ENCODE measurements at places on chromosomes 12 and 14.

DNA sequence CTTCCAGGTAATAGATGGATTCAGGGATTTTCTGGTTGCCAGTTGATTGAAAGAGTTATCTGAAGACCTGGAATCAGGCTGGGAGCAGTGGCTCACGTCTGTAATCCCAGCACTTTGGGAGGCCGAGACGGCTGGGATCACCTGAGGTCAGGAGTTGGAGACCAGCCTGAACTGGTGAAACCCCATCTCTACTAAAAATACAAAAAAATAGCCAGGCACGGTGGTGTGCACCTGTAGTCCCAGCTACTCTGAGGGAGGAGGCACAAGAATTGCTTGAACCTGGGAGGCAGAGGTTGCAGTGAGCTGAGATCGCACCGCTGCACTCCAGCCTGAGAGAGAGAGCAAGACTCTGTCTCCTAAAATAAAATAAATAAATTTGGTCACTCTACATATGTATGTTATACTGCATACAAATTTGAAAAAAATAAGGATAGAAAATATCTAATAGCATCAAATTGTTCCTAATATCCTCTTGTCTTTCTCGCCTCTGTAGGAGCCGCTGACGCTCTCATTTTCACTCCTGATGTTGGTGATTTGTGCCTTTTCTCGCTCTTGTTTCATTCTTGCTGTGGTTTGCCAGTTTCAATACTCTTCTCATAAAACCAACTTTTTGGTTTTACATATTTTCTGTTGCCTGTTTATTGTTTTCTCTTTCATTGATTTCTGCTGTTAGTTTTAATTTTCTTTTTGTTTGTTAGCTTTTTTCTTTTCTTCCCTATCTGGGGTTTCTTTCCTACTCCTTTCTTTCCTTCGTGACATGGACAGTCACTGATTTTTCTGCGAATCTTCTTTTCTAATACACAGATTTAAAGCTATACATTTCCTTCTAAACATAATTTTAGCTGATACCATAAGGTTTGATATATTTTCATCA is 23.8 kb upstream of the PLD4 start:
- no peak for DNase-seq

- no peak for DNase-seq
These were observed 38.5 kb downstream of the DUSP16 start for GRCh38 chr12:12524128-12524527.

GRCh38 chr14:77390188-77390587 is 13.0 kb downstream of the SAMD15 start:
- no peak for DNase-seq

DNA sequence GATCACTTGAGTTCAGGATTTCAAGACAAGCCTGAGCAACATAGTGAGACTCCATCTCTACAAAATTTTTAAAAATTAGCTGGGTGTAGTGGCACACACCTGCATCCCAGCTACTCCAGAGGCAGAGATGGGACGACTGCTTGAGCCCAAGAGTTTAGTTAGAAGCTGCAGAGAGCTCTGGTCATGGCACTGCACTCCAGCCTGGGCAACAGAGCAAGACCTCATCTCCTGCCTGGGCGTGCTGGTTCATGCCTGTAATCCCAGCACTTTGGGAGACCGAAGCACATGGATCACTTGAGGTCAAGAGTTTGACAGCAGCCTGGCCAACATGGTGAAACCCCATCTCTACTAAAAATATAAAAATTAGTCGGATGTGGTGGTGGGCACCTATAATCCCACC is 20.2 kb downstream of the CLIP1 start:
- DNase-seq: no peak

GRCh38 chr14:23896609-23897153 is 56.9 kb upstream of the DHRS4 start:
- no peak for DNase-seq

GRCh38 chr14:55545779-55546178 is 34.2 kb upstream of the KTN1 start:
- DNase-seq: no peak

DNA sequence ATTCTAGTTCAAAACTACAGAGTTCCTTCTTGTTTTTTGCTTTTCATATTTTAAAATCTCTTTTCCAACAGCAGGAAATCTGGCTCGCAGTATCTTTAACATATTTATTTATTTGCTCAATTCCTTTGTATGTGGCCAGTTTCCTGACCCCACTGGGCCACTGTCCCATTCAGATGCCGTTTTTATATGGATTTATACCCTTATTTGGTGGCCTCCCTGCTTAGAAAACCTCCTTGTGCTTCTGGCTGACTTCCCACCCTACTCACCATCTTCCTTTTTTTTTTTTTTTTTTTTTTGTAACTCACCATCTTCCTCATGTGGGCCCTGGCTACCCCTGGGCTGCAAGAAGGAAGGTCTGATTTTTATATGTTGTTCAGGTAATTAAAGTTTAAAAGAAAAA is 53.9 kb downstream of the TTLL5 start:
- no peak for DNase-seq

GRCh38 chr14:68748691-68749090 is 44.2 kb downstream of the ZFP36L1 start:
- DNase-seq: no peak

GRCh38 chr14:95611293-95611880 is 74.8 kb upstream of the TCL1B start:
- no peak for DNase-seq

DNA sequence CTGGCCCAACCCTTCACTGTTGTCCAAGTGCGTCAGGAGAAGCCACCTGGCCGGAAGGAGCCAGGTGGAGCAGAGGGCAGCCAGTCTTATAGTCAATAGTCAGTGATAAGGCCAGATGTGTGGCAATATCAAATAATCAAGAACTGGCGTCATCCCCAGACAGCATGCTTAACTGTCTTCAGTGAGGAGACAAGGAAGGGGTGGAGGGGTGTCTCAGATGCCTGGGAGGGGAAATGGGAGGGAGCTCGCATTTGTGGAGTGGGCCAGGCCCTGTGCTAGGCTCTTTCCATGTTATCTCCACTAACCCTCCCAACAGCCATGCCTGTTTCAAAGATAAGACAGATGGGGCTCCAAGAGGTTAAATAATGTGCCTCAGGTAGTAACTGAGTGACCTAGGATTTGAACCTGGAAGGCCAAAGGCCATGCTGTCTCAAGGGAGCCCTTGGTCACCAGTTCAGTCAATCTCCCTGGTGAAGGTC is 48.9 kb upstream of the FOS start:
- DNase-seq: no peak

All from HuH-7 (cell line).